ENCODE measurements at places on chromosomes 1 and 21.
A peak's percentile ranks its signal among the peaks of the same experiment; 100 is the strongest.

DNA sequence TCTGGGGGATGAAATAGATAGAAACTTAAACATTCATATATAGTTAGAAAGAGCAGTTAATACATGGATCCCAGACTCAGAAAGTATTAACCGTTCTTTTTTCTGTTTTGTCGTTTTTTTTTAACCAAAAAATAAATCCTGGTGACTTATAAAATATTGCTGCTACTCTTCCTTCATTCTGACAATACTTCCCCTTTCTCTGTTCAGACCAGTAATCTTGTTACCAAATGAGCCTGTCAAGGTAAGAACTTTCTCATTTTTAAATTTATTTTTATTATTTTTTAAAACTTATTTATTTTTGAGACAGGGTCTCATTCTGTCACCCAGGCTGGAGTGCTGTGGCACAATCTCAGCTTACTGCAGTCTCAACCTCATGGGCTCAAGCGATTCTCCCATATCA is 13.7 kb downstream of the PTPN22 start:
- DNase-seq = no peak

DNA sequence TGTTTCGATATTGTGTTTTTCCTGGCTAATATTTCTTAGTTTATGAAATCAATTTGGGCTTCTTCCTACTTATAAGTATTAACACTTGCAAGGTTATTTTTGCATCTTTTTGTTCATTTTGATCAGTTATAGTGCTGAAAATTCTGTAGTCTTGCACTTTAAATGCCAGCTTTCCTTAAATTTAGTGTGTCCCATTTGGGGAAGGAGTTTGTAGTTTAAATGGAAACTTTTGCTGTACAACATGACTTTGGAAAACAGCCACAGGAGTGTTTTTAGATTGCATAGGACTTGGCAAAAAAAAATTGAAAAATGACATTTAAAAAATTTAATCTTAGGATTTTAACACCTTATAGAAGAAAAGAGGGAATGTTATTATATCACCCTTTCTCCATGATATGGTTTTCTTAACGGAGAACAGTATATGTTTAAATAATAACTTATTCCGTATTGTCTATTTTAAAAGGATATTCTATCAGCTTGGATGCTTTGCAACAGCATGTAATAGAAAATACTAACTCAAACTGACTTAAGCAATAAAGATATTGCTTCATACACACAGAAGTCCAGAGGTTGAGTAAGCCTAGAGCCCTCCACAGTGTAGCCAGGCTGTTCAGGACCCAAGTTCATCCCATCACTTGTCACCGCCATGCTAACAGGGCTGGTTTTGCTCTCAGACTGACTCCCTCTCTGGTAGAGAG is 53.8 kb downstream of the LYPLAL1 start:
- DNase-seq = peak; percentile 13

- DNase-seq = no peak
Measured at GRCh38 chr1:183937611-183938010, 99.9 kb downstream of the COLGALT2 start.

GRCh38 chr1:202798260-202798659 is 10.0 kb downstream of the KDM5B start:
- no peak for DNase-seq

- DNase-seq = peak; percentile 30
Measured at GRCh38 chr1:177355575-177355974, 184.8 kb downstream of the BRINP2 start.

- no peak for DNase-seq
Measured at GRCh38 chr1:246216906-246217305, 290.2 kb downstream of the SMYD3 start.

GRCh38 chr1:147556643-147557042 is 15.3 kb downstream of the BCL9 start:
- no peak for DNase-seq

DNA sequence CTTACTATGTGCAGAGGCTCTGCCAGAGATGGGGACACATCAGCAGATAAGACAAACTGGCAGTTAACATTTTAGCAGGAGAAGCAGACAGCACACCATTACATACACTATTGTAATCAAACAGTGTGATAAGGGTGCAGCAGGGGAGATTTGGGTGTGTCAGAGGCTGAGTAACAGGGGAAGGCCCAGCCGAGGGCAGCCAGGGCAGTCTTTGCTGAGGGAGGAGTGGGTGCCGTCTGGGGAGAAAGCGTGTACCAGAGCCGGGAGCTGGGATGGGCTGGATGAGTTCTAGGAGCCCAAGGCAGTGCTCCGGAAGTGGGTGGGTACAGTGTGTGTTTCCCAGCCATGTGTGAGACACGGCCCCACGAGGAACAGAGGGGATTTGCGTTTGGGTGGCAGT is 31.2 kb downstream of the KCNA10 start:
- peak; percentile 41 for DNase-seq

GRCh38 chr1:32623775-32624174 is 26.6 kb downstream of the ZBTB8OS start:
- DNase-seq = no peak

DNA sequence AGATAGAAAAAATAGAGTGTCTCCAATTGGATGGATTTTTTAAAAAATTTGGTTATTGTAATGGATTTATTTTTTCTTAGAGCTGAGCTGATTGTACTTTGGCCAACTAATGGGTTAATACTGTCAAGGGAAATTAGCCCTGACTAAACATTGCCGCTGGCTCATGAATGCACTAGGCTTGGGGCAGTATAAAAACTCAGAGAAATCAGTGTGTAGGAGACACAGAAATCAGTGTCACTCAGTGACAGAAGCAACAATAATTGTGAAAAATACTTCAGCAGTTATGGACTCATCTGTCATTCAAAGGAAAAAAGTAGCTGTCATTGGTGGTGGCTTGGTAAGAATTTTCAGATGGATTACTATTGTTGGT is at the start of gene KMO:
Gene KMO, plus strand, starts transcription at position 217 of the 370 bp plus-strand sequence. Its CDS starts 67 bp downstream, at position 284.
- no peak for DNase-seq

- peak; percentile 87 for DNase-seq
Measured at GRCh38 chr1:28775121-28775942, 36.6 kb upstream of the OPRD1 start.

DNA sequence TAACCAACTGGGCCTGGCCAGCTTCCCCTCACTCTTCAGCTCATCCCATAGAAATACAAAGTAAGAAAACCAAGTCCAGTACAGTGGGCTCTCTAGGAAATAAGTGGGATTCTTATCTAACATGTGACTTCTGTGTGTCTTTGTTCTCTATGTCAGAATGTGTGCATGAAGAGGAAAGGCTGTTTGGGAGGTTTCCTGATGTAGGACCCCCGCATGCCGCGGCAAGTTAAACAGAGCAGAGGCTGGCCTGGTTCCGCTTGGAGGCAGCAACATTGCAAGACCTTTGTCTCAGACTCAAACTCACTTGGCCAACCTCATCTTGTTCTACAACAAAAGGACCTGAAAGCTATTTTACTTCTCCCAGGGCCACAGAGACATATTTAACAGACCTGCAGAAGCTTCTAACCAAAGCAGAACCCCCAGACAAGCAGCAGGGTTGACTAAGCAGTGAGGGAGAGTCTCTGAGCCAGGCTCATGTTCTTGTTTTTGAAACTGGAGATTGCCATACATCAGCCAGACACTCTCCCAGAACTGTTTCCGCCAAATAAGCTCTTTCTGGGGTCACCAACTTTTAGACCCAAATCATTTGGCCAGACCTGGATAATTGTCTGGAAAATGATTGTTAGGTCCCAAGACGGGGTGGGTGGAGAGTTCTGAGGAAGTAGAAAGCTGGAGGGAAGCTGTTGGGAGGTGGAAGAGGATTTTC is 6.2 kb downstream of the MTARC2 start:
- no peak for DNase-seq

DNA sequence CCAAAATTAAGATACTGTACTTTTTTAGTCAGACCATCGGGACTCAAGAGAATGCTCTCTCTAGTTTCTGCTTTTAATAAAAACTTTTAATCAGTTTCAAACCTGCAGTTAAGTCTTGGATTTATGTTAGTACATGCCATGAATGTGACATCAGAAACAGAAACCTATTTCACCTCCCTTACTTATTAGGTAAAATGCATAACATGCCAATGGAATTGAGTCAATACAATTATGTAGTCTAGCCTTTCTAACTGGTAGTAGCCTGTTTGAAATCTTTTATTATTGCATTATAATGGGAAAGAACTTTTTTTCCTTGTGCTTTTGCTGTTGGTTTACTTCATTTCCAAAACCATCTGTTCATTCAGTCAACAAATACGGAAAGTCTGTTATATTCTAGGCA is 4.8 kb downstream of the PHACTR4 start:
- DNase-seq = peak; percentile 33

- DNase-seq = peak; percentile 54
Measured at GRCh38 chr1:56200442-56200841, 378.9 kb downstream of the PLPP3 start.

DNA sequence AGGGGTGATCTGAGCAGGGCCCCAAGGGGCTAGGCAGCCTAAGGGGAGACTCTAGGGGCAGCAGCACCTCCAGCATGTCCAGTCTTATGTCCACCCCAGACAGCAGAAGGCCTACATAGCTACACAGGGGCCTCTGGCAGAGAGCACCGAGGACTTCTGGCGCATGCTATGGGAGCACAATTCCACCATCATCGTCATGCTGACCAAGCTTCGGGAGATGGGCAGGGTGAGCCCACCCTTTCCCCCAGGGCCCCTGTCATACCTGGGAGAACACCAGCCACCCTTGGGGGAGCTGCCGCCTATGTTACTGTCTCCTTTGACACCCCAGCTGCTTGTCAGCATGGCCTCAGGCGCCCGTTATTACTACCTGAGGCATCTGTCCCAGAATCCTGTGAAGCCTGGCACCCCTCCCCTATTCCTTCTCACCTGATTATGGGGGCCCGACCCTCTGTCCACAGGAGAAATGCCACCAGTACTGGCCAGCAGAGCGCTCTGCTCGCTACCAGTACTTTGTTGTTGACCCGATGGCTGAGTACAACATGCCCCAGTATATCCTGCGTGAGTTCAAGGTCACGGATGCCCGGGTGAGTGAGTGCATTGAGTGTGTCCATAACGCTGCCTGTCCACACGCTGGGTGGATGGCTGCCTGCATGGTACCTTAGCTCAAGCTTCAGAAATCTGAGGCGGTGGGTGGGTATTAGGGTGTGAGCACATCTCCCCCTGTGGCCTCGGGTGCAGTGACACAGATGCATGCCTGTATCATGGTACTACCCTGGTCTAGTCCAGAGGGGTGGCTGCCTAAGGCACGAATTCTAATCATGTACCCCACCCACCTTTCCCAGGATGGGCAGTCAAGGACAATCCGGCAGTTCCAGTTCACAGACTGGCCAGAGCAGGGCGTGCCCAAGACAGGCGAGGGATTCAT is 29.7 kb upstream of the KDM4A start:
- no peak for DNase-seq

DNA sequence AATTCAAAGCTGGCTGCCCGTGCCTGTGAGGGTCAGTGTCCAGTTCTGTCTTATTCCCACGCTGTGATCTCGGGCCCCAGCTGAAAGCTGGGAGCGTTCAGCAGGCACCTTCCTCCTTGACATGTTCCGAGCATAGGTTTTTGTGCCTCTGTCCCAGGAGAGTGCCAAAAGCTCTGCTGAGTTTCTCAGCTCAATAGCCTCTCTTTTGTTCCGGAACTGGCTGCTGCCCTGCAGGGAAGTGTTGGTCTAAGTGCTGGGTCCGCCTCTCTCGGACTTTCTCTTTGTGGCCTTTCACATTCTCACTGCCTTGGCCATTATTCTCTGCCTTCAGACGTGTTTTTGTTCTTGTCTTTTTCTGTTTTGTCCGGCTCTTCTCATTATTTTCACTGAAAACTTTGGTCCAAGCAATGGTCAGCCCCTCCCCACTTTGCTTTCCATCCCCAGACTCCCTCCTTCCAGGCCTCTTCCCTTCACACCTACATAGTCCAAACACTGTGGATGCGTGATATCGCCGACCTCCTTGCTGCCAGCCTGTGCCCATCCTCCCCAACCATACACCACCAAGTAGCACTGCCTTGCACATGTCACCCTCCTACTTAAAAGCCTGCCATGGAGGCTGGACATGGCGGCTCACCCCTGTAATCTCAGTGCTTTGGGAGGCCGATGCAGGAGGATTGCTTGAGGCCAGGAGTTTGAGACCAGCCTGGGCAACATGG is 233.8 kb downstream of the RHOU start:
- DNase-seq = no peak

DNA sequence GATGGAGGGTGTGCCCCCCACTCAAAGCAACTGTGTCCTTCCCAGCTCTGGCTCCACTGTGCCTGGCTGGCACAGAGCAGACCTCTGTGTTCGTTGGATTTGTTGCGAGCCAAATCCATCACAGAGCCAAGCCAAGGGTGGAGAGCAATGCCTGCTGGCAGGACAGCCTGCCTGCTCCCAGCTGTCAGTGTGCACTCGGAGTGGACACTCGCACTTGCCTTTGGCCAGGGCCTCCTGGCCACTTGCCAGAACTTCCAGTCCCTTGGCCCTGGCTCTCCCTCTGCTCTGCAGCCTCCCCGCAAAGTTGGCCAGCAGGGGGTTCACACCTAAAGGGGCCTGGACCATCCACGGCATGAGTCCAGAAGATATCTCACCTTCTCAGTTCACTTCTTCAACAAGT is 16.4 kb downstream of the HEYL start:
- DNase-seq = no peak

- no peak for DNase-seq
Measured at GRCh38 chr1:48676376-48676775, 100.3 kb downstream of the BEND5 start.

GRCh38 chr1:204544321-204544720 is 28.1 kb downstream of the MDM4 start:
- DNase-seq = no peak

GRCh38 chr1:232594768-232595698 is 34.9 kb downstream of the SIPA1L2 start:
- DNase-seq = no peak

- DNase-seq = no peak
Measured at GRCh38 chr21:34514576-34515115, 2.6 kb upstream of the KCNE1 start.

DNA sequence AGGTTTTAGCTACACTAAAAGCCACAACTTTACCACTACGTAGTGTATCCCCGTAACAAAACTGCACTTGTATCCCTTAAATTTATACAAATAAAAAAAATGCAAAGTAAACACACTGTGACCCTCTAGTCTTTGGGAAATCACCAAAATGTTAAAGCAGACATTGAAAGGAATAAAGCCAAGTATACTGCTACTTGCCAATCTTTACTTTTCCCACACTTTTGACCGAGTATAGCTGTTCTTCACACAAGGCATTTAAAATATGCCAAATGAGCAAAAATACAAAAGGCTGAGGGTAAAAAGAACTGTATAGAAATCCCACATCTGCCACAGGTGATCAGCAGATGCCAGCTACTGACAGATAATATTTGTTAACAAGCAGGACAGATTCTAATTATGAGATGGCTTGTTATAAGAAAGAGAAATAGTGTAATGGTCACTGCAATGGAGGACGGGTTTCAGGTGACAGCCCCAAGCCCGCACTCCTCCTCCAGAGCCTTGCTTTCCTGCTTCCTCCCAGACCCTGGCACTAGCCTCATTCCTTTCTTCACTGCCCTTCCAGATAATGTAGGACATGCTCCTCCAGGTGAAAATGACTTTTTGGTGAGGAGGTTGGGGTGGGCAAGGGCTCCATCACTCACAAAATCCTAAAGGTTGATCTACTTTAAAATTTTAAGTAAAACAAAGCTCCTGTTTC is 18.1 kb downstream of the KCNT2 start:
- DNase-seq = no peak

All from fibroblast of villous mesenchyme (primary cell).